Activated T-cell treated with anti-CD3 and anti-CD28 coated beads for 4 hours (primary cell): ENCODE measurements at places on chromosomes 1 and 21.

DNA sequence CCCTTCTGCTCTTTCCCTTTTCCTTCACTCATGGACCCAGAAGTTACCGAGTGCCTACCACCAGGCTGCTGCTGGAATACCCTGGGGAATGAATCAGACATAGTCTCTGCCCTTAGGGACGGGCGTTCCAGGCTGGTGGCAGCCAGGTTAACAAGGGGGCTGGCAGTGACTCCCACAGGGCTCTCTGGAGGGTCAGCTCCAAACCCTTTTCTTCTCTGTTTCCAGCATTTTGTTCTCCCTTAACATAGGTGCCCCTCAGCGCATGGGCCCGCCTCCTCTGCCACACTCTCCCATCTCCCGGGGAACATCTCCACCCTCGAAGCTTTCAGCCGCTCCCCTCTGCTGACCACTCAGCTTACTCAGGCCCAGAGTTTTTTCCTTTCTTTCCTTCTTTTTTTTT lies 62.9 kb upstream of the LRP8 start:
- no peak for DNase-seq

DNA sequence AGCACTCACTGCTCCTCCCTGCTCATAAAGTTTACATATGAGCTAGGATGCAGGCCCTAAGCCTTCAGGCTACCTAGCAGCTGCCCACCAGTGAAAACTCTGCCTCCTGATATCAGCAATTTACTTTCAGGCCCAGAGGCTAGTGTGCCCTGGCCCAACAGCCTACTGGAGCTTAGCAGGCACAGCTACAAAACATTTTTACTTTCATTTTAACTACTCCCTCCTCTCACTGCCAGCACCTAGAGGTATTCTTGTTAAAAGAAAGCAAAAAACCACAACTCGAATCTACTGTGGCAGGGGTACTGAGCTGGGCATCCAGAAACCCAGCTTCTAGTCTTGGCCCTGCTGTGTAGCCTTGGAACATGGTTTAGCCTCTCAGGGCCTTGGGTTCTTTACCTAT lies 5.8 kb upstream of the LORICRIN start:
- no peak for DNase-seq

DNA sequence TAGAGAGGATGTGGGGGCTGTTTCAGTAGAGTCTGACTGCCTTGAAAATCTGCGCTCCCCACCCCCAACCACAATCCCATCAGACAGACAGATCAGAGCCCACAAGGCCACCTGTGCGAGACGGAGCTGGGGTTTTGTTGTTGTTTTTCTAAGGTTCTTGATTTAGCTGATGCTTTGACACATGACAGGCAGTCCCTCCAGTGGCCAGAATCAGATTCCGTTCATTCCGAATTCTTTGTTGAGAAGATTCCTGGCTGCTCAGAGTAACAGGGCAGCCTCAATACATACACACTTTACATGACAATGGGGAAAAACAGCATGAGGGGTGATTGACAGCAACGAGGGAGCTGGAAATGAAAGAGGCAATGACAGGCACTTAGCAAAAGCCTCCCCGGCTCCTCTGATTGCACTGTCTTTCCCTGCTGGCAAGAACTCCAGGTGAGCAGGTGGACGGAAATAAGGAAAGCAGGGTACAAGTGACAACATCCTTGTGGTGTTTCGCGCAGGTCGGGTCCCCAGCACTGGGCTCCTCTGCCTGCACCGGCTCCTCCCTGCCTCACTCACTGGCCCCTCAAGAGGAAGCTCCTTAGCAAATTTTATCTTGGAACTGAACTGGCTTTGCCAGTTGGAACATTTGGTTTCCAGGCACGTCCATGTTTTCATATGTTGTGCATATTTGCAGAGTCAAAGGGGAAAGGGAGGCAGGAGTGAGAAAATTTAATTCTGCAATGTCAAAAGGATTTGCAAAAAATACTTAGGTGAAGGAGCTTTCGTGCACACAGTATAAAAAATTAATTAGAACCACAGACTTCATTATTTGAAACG lies 148.7 kb downstream of the PGBD5 start:
- DNase-seq: no peak

DNA sequence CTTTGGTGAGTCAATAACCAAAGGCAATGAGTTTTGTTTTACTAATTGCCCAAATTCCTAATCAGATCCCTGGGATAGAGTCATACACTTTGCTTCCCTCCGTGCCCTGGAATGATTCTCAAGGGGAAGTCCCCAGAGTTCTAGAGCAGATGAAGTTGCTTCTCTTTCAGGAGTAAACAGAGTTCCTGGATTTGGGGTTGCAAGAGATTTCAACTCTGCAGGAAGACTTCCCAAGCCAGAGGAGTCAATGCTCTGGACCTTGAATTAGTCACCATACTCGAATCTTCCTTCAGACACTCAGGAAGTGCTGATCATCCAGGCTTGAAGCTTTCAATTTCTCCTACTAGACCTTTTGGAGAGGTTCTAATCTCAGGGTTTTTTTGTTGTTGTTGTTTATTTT lies 39.6 kb downstream of the FCER1A start:
- DNase-seq: no peak

DNA sequence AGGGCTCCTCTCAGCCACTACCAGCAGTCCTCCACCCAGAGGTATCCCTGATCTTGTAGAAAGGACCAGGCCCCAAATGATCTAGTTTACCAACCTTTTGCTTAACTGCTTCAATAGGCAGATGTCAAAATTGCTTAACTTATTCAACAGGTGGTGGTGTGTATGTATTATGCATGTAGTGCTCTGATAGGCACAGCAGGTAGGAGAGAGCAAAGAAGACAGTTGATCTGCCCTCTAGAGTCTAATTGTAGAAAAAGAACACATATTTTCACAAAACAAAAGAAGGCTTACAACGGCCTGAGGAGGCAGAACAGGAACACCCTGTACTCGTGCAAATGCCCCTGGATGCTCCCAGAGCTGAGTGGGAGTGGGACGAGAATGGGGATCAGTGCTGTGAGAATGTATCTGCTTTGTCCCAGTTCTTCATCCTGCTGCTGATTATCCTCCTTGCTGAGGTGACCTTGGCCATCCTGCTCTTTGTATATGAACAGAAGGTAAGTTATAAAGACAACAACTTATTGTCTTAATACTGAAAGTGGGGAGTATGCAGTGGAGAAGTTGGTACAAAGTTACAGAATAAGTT lies 21.1 kb downstream of the CD53 start:
- DNase-seq: no peak

GRCh38 chr1:56194701-56195300 lies 384.6 kb downstream of the PLPP3 start:
- DNase-seq: no peak

DNA sequence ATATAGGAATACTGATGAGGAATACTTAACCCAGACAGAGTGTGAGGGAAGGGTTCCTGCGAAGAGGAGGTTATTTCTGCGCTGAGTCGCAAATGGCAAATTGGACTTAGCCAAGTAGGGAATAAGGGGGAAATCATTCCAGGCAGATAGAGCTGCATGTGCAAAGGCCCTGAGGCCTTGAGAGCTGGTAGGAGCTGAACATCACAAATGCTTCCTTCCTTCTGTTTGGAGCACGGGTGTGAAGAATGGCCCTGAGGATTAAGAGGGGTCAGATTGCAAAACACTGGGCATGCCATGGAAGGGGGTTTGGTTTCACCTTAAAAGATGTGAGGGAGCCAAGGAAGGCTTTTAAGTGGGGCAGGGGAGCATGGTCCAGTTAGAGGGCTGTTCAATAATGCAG lies 12.4 kb downstream of the IER5 start:
- DNase-seq: no peak

DNA sequence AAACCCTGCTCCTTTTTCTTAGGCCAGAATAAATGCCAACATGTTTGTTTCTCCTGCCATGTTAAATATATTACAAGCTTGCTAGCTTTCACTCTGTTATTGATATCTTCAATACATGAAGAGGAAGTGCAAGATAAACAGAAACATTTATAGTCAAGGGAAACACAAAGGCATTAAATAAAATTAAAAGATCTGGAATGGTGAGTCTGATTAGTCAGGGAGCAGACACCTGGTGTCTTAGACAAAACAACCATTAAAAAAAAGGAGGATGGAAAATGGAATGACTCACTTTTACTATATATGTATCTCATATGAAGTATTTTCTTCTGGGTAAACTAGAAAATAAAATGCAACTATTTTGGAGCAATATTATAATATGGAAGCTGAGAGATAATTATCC lies 123.3 kb downstream of the SMYD3 start:
- DNase-seq: no peak

- no peak for DNase-seq
These were observed 83.0 kb downstream of the COLGALT2 start for GRCh38 chr1:183954496-183954895.

- peak; percentile 29 for DNase-seq
These were observed 115.5 kb upstream of the IRF2BP2 start for GRCh38 chr1:234725177-234726132.

DNA sequence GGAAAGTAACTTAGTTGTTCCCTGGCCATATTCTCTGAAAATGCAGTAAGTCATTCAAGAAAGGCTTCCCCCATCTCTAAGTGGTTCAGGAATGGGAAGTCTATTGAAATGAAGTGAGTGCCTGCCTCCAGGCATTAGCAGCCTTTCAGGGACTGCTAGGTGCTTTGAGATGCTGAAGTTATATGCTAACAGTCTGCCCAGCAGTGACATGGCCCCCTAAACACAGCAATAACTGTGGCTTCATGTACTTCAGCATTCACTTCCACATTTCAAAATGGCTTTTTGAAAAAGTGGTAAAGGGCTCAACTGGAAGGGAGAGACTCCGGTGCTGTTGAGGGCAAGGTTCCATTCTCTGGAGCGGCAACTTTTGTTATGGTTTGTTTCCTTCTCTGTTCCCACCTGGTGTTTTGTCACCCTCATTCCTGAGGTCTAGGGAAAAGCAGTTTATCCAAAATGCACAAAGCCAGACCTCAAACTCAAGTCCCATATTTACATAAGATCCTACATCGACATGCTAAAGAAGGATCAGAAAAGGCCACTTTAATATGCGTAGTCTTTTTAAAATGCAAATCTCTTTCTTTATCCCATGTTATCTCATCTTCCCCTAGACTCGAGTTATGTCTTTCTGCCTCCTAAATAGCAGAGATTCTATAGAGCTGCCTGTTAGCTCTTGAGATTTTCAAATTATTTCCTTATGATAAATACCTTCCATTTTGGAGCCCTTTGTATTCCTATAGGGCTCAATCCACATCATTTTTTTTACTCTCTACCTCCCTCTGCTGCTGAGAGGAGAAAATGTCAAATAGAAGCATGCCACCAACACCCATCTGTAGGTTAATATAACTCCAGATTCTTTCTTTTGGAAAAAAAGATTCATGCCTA lies 34.2 kb upstream of the LRRC8C start:
- no peak for DNase-seq

DNA sequence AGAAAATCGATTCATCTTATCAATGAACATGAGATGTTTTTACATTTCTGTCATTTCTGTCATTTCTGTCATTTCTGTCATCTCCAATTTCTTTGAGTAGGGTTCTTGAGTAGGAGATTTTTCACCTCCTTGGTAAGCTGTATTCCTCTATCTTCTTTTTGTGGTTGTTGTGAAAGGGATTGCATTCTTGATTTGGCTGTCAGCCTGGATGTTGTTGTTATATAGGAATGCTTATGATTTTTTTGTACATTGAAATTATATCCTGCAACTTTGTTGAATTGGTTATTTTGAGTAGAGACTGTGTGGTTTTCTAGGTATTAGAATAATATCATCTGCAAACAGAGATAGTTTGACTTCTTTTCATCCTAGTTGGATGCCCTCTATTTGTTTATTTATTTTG lies 1233.7 kb downstream of the PLA2G4A start:
- DNase-seq: no peak

DNA sequence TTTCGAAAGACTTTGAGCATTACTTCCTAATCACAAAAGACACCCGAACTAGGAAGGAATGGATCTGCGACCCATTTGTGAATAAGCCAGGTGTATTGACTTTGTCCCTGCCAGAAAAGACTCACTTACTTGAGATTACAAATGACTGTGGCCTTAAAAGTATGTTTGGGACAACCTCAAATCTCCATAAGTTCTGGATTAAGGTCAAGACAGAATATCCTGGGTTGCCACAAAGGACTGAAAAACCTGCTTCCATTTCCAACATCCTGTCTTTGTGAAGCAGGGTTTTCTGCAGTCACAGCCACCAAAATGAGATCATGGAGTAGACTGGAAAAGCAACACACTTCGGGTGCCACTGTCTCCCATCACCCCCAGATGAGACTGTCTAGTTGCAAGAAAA lies 537.4 kb upstream of the ZRANB2 start:
- no peak for DNase-seq

- DNase-seq: no peak
These were observed 13.5 kb upstream of the C1orf159 start for GRCh38 chr1:1129381-1129821.

- DNase-seq: no peak
These were observed 586.0 kb downstream of the PTBP2 start for GRCh38 chr1:97307568-97307967.

GRCh38 chr21:34243562-34243961 lies 120.2 kb upstream of the KCNE2 start:
- no peak for DNase-seq

DNA sequence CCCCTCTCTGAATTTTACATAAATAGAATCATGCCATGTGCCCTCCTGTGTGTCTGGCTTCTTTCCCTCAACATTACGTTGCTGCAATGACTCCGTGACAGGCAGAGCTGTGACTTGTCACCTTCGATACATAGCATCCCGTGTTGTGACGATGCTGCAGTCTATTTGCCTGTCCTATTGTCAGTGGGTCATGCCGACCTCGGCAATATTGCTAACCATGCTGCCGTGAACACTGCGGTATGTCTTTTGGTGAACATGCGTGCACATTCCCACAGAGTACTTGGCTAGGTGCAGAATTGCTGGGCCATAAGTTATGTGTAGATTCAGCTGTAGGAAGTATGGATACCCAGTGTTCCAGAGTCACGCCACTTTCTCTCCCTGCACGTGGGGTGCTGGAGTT lies 36.3 kb upstream of the TTC34 start:
- DNase-seq: no peak

GRCh38 chr1:97489834-97490233 lies 431.0 kb downstream of the DPYD start:
- DNase-seq: no peak

- no peak for DNase-seq
These were observed 239.2 kb upstream of the RAB4A start for GRCh38 chr1:229031481-229032341.

- no peak for DNase-seq
These were observed 135.4 kb downstream of the LMO4 start for GRCh38 chr1:87464022-87464490.

- no peak for DNase-seq
These were observed 64.4 kb downstream of the KCTD3 start for GRCh38 chr1:215631489-215631888.

- no peak for DNase-seq
These were observed 11.1 kb downstream of the ATF6 start for GRCh38 chr1:161777261-161777660.

GRCh38 chr1:98706173-98706843 lies 44.8 kb downstream of the SNX7 start:
- no peak for DNase-seq

GRCh38 chr1:43962324-43962723 lies 7.5 kb upstream of the DPH2 start:
- DNase-seq: no peak
